AG08396 (cell line): ENCODE measurements at places on chromosomes 2 and 18.

- DNase-seq, result no peak
These were observed 115.8 kb upstream of the NOSTRIN start for GRCh38 chr2:168686452-168687191.

- DNase-seq, result no peak
These were observed 111.0 kb downstream of the RBM43 start for GRCh38 chr2:151150331-151151320.

- DNase-seq, result peak; percentile 51
These were observed 60.7 kb downstream of the DGKD start for GRCh38 chr2:233414777-233415570.

DNA sequence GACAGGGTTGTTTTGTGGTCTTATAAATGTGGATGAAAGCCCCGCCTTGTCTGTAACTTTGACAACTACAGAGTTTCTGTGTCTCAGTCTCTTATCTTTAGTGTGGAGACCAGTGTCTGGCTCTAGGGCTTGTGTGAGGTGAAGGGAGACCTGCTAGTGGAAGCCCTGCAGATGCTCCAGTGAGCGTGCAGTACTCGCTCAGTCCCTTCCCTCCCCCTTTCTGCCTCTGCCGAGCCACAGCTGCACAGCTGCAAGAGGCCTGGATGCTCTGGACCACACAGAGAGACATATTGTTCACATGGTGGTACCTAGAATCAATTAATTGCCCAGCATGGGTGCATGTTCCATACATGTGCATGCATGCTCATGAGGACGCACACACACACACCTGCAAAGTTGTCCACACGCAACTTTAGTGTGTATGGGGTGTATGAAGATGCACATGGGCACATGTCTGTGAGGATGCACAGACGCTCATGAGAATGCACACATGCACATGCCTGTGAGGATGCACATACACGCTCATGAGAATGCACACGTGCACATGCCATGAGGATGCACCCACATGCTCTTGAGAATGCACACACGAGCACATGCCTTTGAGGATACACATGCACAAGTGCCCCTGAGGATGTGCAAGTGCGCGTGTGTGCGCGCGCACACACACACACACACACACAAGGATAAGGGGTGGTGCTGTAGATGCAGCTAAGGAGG is 282.1 kb upstream of the HS6ST1 start:
- no peak for DNase-seq

GRCh38 chr2:190435031-190435670 is 27.0 kb downstream of the MFSD6 start:
- DNase-seq, result no peak

- DNase-seq, result peak; percentile 38
These were observed 54.1 kb upstream of the KLF7 start for GRCh38 chr2:207219676-207220501.

- DNase-seq, result peak; percentile 59
These were observed 145.5 kb upstream of the LYPD1 start for GRCh38 chr2:132815516-132815915.

DNA sequence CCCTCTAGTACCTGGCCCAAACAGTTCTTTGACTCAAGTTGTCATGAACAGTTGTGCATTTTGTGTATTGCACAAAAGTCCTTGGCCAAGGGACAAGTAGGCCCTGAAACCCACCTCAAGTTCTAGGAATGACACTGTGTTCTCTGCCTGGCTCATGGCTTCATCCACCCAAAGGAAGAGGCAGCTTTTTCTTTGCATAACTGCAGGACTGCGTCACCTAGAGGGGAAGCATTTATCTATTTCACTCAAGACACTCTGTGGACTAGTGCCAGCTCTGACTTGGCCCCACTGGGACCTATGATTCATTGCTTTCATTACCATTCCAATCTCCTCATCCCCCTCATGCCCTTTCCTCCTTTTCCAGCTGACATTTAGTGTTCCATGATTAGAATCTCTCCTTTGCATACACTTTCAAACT is 119.3 kb upstream of the SIX2 start:
- peak; percentile 76 for DNase-seq

GRCh38 chr2:12210016-12210933 is 463.8 kb downstream of the LPIN1 start:
- DNase-seq, result no peak
